Epithelial cell of esophagus (primary cell): ENCODE measurements at places on chromosomes 7 and 10.

GRCh38 chr7:41627645-41628298, 75.1 kb downstream of the INHBA start:
- DNase-seq = no peak

DNA sequence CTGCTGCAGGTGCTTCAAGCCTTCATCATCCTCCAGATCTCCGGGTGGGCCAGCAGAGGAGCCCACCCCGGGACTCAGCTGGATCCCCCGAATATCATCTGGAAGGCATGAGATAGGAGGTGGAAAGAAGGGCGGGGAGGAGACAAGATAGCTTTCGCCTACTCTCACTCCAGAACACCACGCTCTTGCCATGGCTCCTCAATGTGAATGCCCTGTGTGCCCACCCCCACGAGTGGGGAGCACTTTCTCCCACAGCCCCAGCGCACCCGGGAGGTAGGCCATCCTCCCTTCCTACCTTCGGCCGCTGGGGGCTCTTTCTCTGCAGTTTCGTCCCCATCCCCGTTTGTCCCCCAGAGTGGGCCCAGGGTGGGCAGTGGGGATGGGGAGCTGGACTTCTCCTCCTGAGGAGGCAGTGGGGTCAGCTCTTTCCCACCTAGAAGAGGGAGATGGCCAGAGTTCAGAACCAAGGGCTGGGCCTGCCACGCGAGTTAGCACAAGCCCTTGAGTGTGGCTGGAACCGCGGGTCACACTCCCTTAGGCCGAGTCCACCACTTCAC, 8.9 kb downstream of the GIGYF1 start:
- no peak for DNase-seq

DNA sequence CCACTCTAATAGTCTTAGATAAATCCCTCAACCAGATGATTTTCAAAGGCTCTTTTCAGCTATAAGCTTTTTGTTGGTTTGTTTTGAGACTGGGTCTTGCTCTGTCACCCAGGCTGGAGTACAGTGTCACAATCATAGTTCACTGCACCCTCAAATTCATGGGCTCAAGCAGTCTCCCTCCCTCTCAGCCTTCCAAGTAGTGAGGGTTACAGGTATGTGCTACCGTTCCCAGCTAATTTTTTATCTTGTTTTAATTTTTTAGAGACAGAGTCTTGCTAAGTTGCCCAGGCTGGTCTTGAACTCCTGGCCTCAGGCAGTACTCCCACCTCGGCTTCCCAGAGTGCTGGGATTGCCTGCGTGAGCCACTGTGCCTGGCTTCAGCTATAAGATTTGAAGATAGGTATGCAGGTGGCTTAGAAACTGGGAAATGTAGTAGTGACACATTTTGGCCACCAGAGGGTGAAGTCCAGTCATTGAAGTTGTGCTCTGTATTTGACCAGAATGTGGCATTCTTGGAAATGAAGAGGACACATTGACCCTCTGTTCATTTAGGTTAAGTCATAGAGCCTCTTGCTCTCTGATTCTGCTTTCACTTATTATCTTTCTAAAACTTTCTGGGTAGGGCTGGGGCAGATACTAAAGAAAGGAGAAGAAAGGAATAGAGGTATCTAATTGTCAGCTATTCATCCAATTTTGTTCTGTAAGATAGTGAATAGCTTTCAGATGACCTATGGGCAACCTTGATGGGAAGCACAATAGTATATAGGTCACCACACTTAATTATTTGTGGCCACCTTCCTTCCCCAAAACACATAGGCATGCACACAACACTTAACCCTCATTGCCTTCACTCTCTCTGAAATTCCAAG, 36.0 kb downstream of the R3HCC1L start:
- peak; percentile 69 for DNase-seq

DNA sequence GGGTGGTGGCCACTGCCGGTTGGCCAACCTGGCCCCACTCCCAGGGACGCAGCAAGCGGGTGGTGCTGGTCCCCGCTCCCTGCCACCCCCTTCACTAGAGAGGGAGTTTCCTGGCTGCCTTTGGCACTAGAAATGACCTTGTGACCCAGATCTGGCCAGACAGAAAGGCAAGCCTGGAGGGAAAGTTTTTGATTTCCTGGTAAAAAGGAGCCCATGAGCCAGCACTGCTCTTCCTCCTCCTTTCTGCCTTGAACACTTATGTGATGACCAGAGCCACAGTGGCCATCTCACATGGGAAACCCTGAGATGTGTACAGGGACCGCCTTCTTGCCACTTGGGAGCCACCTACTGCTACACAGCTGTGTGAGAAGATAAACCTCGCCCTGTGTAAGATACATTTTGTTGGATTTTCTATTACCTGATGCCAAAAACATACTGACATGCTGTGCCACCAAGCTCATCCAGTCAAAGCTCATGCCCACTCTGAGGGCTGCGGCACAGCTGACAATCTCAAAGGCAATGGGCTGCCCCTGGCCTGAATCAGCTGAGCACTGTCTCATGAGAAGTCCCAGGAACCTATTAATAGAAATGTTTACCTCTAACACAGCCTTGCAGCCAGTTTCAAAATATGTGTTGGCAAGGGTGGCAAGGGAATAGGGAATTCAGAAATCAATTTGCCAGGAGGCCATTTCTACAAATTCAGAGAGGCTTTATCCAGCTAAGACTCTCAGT, 94.0 kb downstream of the CYTH3 start:
- no peak for DNase-seq

DNA sequence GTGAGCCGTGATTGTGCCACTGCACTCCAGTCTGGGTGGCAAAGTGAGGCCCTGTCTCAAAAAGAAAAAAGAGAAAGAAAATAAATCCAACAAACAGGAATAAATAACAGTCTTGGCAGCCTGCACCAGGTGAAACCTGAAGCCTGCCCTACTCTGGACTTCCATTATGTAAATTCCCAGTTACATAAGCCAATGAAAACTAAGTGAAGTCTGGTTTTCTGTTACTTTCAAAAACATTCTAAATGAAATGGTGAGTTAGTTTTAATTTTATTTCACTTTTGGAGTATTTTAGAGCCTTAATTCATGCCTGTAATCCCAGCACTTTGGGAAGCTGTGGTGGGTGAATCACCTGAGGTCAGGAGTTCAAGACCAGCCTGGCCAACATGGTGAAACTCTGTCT, 22.5 kb upstream of the HIBADH start:
- no peak for DNase-seq

GRCh38 chr7:86814661-86815379, 171.1 kb downstream of the GRM3 start:
- DNase-seq = peak; percentile 2

GRCh38 chr10:58531084-58531695, 18.5 kb downstream of the BICC1 start:
- peak; percentile 78 for DNase-seq

- DNase-seq = no peak
Measured at GRCh38 chr7:89908736-89909135, 245.5 kb upstream of the STEAP1 start.
